ENCODE measurements at places on chromosomes 13 and 19. TPM values are rescaled to one million over a fixed set of nuclear protein-coding genes. Genes with fewer than 3 reads are reported as not detected.

The DMKN gene
- 161 TPM for total RNA-seq

The SLC10A2 gene
- not detected for total RNA-seq

DNA sequence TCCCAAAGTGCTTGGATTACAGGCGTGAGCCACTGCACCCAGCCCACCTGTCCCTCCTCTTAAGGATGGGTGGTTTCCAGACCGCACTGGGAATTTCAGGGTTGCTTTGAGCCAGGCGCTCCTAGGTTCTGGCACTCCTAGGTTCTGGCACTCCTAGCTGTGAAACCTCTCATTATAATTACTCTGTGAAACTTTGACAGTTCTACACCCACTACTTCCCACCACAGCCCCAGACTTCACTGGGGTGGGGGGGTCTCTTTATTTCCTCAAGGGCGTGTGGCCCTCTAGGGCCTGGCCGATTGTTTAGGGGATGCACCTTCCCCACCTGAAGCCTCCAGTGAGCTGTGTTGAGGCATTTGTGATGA, 2.3 kb upstream of the ADAMTS10 start:
- H3K4me3 ChIP-seq, result peak overlapping the region; percentile 65
- peaks cover 23% of the 10 kb centered on the region for H3K4me1 ChIP-seq
- H3K27me3 ChIP-seq, result peaks cover 4% of the 10 kb centered on the region

The B9D2 gene
- 5.6 TPM for total RNA-seq

GRCh38 chr13:107807306-107808073, 407.8 kb downstream of the LIG4 start:
- peaks cover 4% of the 10 kb centered on the region for H3K4me1 ChIP-seq
- H3K36me3 ChIP-seq, result no peaks in the 10 kb centered on the region
- peaks cover 1% of the 10 kb centered on the region for H3K27me3 ChIP-seq
- no peak overlapping the region for H3K27ac ChIP-seq
- no peak for DNase-seq

The LYPD3 gene
- total RNA-seq, result 4.4 TPM

DNA sequence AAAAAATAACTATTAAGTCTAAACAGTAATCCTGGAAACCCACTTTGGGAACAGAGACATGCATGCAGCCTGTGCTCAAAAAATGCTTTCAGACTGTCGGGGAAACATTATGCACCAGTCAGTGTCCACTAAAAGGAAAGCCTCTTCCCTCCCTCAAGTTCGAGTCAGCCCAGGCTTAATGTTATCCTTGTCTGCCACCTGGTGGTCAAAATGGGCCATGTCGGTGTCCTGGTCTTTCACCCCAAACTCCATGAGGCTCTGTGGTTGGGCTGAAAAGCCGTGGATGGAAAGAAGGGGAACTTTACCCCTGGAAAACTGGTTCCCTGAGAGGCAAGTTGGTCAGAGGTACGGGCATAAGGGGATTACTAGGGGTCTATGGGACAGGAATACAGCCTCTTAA, 88.4 kb upstream of the ZNF492 start:
- H3K4me3 ChIP-seq, result no peak overlapping the region
- no peaks in the 10 kb centered on the region for H3K27me3 ChIP-seq
- H3K27ac ChIP-seq, result no peak overlapping the region
- H3K4me1 ChIP-seq, result no peaks in the 10 kb centered on the region
- no peak for DNase-seq

The GFY gene
- total RNA-seq, result not detected
